Neuronal stem cell (in vitro differentiated cells): ENCODE measurements at places on chromosomes 7 and 10.
A peak's percentile ranks its signal among the peaks of the same experiment; 100 is the strongest.

DNA sequence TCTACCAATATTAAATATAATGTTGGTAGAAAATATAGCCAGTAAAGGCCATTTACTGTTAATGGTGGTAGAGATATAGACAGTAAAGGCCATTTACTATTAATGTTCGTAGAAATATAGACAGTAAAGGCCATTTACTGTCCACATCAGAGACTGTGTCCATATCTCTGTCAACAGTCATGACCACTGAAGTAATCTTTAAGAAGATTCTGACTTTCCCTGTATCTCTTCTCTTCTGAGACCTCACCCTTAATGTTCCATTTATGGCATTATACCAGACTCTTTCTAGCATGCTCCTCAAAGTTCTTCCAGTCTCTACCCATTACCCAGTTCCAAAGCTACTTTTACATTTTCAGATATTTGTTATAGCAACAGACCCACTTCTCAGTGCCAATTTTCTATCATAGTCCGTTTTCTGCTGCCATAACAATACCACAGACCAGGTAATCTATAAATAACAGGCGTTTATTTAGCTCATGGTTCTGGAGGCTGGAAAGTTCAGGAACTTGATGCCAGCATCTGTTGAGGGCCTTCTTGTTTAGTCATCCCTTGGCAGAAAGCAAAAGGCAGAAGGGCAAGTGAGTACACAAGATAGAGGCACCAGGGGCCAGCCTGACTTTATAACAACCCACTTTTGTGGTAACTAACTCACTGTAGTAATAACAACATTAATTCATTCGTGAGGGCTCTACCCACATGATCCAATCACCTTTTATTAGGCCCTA is 7.9 kb upstream of the NUDCD3 start:
- DNase-seq, result no peak

- DNase-seq, result no peak
Measured at GRCh38 chr7:148447221-148447849, 143.2 kb upstream of the C7orf33 start.

- no peak for DNase-seq
Measured at GRCh38 chr7:77680266-77680665, 16.0 kb upstream of the RSBN1L start.

GRCh38 chr10:67527351-67527750 is 168.6 kb downstream of the CTNNA3 start:
- DNase-seq, result no peak

GRCh38 chr7:40008223-40008815 is 58.3 kb downstream of the CDK13 start:
- DNase-seq, result no peak

GRCh38 chr10:49746626-49747302 is 15.4 kb downstream of the OGDHL start:
- no peak for DNase-seq

GRCh38 chr7:27175626-27176523 is 1.8 kb upstream of the HOXA10 start:
- no peak for DNase-seq

- DNase-seq, result no peak
Measured at GRCh38 chr7:25482631-25483030, 254.3 kb upstream of the NPVF start.

GRCh38 chr10:73910764-73911552 is at the start of gene PLAU:
Gene PLAU, plus strand, starts transcription at chr10:73911132. Its CDS starts 424 bp downstream, at chr10:73911556.
- DNase-seq, result peak; percentile 58

DNA sequence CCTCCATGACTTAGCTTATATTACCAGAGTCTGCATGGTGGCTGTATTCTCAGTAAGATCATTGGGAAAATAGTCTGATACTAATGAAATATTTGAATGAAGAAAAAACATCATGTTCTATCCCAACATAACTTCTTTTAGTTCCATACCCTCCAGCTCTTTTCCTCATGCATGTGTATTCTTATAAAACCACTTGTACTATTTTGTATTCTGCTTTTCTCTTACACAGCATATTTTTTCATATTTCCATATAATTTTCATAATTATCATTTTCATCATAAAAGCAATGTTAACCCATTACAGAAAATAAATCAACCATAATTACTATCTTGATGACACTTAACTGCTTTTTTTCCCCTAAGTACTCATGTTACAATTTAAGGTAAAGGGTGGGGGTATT is 371.2 kb upstream of the LRGUK start:
- DNase-seq, result no peak

DNA sequence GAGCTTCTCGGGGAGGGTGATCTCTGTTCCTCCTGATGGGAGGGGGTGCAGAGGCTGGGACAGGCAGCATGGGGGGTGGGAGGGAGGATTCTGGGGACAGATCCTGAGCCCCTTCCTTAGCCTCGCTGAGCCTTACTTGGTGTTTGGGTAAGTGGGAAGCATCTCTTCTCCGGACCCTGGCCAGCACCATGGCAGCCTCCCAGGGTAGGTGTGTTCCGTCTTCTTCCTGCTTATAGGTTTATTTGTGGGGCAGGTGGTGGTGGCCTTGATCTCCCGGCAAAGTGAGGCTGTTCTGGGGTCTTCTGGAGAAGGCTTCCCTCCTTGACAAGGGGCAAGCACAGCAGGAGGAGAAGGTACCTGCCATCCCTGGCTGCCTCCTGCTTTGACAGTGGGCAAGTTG is 226.9 kb downstream of the GLRX3 start:
- no peak for DNase-seq

GRCh38 chr7:130944997-130945396 is 211.0 kb upstream of the KLF14 start:
- DNase-seq, result no peak

DNA sequence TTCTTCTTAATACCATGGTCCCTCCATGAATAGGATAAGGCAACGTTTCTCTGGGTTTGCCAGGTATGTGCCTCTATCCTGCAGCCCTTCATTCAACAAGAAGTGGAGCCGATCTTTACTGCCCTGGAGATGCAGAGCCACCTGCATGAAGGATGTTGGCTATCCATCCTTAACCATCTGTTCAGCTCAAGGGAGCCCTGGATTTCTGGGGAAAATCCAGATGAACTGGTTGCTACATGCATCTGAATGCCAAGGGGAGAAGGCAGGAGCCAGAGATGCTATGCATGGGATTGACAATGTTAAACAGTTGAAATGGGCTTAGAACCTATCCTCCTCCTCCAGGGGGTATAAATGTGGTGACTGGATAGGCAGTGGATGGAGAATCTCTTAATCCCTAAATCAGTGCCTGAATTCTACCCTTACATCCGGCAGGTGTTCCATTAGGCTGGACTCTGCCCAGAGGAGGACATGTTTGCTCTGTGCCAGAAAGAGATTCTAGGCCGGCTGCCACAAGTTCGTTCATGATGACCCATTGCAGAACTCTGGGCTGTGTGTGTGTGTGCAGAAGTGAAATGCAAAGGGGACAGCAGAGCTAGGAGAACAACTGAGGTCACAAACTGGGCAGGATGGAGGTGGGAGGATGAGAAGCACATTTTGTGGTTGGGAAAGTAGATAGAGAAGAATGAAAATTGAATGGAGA is 15.6 kb downstream of the CPED1 start:
- no peak for DNase-seq

DNA sequence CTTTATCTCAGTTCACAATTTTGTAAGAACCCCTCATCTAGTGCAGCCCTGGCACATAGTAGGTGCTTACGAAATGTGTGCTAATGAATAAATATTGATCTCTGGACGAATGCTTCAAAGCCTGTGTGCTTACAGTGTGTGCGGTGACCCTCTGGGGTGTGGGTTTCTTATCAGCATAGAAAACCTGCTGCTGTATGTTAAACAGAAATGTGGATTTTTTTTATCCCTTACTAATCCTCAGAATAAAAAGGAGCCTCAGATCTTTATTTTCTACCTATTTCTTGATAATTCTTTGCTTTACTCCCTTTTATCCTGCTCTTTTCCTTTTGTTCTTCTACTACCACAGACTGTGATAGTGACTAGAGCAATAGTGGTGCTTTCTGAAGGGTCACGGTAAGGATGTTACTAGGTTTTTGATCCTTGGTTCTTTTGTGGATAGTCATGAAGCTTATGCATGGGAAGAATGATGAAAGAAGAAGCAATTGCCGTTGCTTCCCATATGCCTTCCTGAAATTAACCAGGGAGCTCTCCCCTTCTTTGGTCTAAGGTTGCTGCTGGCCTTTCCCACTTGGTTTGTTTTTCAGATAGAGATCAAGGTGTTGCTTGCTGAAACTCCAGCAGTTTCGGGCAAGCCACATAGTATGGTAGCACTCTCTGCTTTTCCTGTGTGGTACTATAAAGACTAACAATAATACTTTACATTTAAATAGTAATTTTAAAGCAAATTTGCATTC is 44.7 kb downstream of the SPAG6 start:
- DNase-seq, result no peak

DNA sequence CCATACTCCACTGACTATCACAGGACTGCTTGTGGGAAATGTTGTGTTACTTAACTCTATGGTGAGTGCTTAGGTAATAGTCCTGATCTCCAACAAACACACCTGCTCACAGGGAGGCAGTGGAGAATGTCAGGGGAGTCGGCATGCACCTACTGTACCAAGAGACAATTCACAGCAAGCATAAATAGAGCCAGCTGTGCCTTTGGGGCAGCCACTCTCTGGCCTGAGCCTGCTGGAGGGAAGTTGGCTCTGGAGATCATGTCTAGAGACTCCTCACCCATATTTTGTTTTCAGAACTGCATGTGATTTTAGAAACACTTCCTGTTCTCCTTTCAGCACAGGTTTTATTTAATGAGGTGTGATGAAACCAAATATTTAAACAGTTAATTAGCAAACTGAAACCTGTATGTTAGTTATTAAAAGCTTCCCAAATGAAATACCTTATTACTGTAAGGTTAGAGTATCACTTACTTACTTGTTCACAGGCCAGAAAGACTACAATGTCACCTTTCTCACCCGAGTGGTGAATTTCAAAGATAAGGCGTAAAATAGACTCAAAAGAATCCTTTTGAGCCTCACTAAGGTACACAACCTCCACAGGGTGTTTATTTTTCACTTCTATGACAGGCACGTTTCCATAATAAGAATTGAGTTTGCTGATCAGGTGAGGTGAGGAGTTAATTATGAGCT is 21.8 kb downstream of the DHX32 start:
- DNase-seq, result no peak

- DNase-seq, result peak; percentile 77
Measured at GRCh38 chr10:72334196-72334824, 20.4 kb downstream of the DNAJB12 start.

DNA sequence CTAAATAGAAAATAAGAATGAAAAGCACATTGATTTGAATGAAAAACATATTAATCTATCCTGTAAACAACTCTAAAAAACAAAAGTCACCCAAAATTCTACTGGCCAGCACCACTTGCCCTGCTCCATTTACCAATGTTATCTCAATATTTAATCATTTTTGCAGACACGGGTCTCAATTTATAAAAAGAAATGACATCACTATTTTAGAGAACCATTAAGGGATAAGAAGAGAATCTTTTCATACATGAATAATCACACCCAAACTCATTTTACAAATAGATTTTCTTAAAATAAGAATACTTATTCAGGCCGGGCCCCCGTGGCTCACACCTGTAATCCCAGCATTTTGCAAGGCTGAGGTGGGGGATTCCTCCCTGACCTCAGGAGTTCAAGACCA is 3.9 kb downstream of the SAR1A start:
- no peak for DNase-seq

DNA sequence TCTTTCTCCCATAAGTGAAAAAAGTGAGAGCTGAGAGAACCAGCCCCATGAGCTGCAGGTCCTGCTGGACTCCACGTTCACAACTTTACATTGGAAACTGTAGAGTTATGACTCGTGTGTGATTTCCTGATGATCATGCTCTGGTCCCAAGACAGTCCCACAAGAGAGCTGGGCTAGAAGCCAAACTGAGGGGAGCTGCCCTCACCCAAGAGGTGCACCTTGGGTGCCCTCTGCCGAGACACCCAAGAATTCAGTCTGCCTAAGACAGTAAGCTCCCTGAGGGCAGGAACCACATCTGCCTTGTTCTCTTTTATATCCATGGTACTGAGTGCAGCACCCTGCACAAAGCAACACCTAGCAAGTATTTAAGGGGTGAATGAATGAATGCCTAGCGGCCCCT is 112.8 kb upstream of the SFMBT2 start:
- no peak for DNase-seq

DNA sequence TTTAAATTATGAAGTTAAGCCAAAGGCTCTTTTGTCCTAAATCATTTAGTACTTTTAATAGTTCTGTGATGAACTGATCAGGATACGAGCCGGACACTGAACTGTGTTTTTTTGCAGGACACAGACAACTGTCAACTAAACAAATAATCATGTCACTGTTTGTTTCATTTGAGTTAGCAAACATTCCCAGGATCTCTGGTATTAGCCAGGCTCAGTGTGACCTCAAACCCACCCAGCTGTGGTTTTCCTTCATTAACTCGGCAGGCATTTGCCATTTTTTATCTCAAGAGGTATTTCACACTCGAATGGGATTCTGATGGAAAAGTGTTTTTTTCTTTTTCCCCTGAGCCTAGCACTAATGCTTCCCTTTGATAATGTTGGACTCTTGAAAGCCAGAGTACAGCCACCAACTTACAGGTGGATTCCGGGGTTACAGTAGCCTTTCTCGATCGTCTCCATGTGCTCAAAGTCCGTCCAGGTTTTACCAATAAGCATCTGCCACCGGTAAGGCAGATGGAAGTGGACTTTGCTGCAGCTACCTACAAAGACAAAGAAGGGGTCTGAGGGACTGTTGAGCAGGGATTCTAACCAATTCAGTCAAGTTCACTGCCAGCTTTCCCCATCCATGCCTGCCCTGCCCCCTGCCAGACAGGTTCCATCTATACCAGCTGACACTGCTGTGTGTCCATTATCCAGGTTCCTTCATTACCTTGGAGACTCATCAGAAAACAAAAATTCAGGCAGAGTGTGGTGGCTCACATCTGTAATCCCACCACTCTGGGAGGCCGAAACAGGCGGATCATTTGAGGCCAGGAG is 33.4 kb downstream of the ZC3HAV1 start:
- DNase-seq, result no peak

DNA sequence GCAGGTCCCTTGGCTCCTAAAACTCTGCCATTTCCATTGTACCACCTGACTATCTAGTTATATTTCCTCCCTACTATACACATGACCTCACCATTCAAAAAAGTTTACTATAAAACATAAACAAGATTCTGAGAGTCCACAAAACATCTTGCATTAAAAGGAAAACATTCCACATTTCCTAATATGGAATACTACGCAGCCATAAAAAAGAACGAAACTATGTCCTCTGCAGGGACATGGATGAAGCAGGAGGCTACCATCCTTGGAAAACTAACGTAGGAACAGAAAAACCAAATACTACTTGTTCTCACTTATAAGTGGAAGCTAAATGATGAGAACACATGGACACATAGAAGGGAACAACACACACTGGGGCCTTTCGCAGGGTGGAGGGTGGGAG is 48.3 kb downstream of the SVIL start:
- no peak for DNase-seq

- DNase-seq, result no peak
Measured at GRCh38 chr7:144784943-144785342, 50.9 kb downstream of the TPK1 start.

GRCh38 chr7:146948703-146949102 is 832.1 kb downstream of the CNTNAP2 start:
- no peak for DNase-seq

- DNase-seq, result no peak
Measured at GRCh38 chr7:28858206-28858605, 99.9 kb downstream of the TRIL start.
